ENCODE measurements at places on chromosomes 2 and 18. TPM values are rescaled to one million over a fixed set of nuclear protein-coding genes. Genes with fewer than 3 reads are reported as not detected.

GRCh38 chr18:54296062-54296461 lies 26.7 kb downstream of the POLI start:
- H3K36me3 ChIP-seq, result no peaks in the 10 kb centered on the region
- H3K4me3 ChIP-seq, result no peak overlapping the region
- H3K27me3 ChIP-seq, result no peaks in the 10 kb centered on the region
- DNase-seq, result no peak

- DNase-seq, result no peak
- no peaks in the 10 kb centered on the region for H3K36me3 ChIP-seq
- no peak overlapping the region for H3K27ac ChIP-seq
- no peaks in the 10 kb centered on the region for H3K27me3 ChIP-seq
- H3K4me1 ChIP-seq, result no peaks in the 10 kb centered on the region
Measured at GRCh38 chr2:47293976-47294375, 109.0 kb upstream of the MSH2 start.

DNA sequence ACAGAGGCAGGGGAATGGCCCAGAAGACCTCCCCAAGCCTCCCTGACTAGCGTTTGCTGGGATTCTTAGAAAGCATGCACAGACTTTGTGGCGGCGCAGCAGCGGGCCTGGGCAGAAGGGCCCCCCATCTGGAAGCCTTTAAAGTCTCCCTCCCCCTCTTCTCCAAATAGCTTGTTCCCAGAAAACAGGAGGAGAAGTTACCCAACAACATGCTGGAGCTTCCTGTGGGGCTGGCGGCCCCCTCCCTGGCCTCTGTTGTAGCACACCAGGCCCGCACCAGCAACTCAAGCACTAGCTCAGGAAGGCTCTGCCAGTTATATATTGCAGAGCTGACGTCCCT lies 334.8 kb downstream of the DYSF start:
- H3K27ac ChIP-seq, result no peak overlapping the region
- no peak overlapping the region for H3K4me3 ChIP-seq
- no peaks in the 10 kb centered on the region for H3K36me3 ChIP-seq
- H3K4me1 ChIP-seq, result no peaks in the 10 kb centered on the region
- no peak for DNase-seq

DNA sequence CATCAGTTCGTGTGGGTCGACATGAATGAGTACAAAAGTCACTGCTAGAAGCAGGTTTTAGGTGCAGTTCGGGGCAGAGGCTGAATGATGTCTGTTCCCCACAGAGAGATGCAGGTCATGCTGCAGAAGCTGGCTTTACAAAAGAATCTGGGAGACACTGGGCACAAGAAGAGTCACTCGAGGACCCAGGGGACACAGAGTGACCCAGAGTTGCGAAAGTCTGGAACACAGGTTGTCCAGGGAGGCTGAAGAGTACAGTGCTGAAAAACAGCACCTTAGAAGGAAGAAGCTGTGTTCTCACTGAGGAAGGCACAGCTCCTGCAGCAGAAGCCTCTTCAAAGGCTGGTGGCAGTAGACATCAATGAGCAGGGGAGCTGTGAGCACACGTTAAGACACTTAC lies 14.8 kb downstream of the CACNB4 start:
- DNase-seq, result no peak
- no peak overlapping the region for H3K27ac ChIP-seq
- no peaks in the 10 kb centered on the region for H3K4me1 ChIP-seq
- no peak overlapping the region for H3K4me3 ChIP-seq
- no peaks in the 10 kb centered on the region for H3K36me3 ChIP-seq

The CFAP53 gene
- 0.69 TPM for total RNA-seq

DNA sequence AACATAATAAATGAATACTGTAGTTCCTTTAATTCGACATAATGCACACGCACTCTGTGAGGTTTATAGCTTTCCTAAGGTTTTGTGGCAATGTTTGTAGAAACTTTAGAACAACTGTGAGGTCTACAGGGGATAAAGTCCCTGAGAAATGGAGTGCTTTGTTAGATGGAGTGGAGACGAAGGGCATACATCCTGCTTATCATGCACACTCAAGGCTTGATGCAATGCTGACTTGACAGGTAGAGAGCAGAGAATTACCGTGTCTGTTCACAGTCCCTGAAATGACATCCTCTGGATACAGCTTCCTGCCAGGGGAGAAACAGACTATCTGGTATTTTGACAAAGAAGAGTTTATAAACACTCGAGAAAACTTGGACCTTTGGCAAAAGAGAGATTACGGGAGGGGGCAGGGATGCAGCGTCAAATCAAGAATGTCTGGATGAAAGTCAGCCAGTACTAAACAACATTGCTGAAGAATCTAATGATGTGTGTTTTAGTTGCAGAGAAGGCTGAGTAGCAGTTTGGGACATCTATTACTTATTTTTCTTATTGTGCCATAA lies 766.9 kb upstream of the ZEB2 start:
- H3K4me1 ChIP-seq, result peaks cover 3% of the 10 kb centered on the region
- no peak overlapping the region for H3K27ac ChIP-seq
- H3K4me3 ChIP-seq, result no peak overlapping the region
- H3K36me3 ChIP-seq, result no peaks in the 10 kb centered on the region

GRCh38 chr2:200189964-200190363 lies 116.5 kb upstream of the SPATS2L start:
- H3K4me3 ChIP-seq, result no peak overlapping the region
- no peaks in the 10 kb centered on the region for H3K36me3 ChIP-seq
- H3K27me3 ChIP-seq, result no peaks in the 10 kb centered on the region
- DNase-seq, result no peak
- H3K27ac ChIP-seq, result no peak overlapping the region

DNA sequence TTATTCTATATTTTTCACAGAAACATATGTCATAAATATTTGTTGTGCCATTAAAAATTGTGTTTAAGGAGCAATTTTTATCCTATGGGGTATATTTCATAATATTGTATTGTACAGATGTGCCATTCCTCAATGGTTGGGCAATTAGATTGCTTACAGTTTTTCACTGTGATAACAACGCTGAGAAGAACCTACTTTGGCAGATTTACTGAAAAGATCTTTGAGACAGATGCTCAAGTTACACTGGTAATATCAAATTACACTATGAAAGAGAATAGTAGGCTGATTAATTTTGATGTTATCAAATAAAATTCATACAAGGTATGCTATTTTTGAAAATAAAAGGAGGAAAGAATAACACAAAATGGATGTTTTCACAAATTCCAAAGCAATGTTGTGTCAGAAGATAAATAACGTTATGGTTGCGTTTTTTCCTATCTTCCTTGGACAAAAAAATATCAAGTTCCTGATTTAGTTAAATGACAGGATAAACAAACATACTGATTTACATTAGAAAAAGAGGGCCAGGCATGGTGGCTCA lies 335.1 kb upstream of the ZNF521 start:
- no peaks in the 10 kb centered on the region for H3K36me3 ChIP-seq
- no peaks in the 10 kb centered on the region for H3K27me3 ChIP-seq
- H3K4me1 ChIP-seq, result no peaks in the 10 kb centered on the region
- no peak overlapping the region for H3K4me3 ChIP-seq

DNA sequence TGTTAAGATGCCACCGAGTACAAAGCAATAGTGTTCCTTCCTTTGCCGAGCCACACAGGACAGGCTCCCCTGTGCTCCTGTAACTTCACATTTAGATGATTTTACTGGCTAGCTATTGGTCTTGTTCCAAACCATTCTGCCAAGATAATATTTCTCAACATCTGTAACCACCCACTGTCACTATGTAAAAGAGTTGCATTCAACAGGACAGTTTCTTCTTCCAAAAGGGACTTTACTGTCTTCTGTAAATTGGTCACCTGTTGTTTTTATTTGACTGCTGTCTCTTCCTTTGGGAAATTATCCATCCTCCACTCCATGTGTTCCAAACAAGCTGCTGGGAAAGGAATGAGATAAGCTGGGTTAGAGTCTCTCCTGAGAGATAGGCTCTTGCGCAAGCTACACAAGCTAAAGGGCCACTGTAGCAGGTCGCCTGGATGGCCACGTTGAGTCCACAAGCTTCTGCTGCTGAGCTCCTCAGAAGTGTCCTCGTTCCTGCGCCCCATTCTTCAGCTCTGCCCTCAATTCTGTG lies 14.4 kb upstream of the BZW1 start:
- no peak overlapping the region for H3K4me3 ChIP-seq
- H3K4me1 ChIP-seq, result peaks cover 5% of the 10 kb centered on the region
- H3K36me3 ChIP-seq, result no peaks in the 10 kb centered on the region
- H3K27ac ChIP-seq, result no peak overlapping the region
- DNase-seq, result no peak
- no peaks in the 10 kb centered on the region for H3K27me3 ChIP-seq

- no peak overlapping the region for H3K4me3 ChIP-seq
- DNase-seq, result no peak
- no peaks in the 10 kb centered on the region for H3K36me3 ChIP-seq
- H3K4me1 ChIP-seq, result peaks cover 1% of the 10 kb centered on the region
Measured at GRCh38 chr2:163673522-163673921, 62.3 kb downstream of the FIGN start.
